Kidney capillary endothelial cell (primary cell): ENCODE measurements at places on chromosomes 4 and X.

- DNase-seq, result no peak
Measured at GRCh38 chr4:48008021-48008596, 8.4 kb downstream of the CNGA1 start.

- DNase-seq, result no peak
Measured at GRCh38 chr4:168673476-168673875, 176.6 kb downstream of the PALLD start.

DNA sequence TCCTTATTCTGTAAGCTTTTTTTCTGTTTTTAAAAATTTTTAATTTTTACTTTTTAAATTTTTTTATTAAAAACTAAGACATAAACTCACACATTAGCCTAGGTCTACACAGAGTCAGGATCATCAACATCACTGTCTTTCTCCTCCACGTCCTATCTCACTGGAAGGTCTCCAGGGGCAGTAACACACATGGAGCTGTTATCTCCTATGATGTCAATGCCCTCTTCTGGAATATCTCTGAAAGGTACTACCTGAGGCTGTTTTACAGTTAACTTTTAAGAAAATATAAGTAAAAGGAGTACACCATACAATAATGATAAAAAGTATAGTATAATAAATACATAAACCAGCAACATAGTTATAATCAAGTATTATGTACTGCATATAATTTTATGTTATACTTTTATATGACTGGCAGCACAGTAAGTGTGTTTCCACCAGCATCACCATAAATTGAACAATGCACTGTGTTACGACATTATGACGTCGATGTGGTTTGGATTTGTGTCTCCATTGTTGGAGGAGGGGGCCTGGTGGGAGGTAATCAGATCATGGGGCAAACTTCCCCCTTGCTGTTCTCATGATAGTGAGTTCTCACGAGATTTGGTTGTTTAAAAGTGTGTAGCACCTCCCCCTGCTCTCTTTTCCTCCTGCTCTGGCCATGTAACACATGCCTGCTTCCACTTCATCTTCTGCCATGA is 21.3 kb downstream of the IL15 start:
- DNase-seq, result no peak

GRCh38 chr4:3192188-3192587 is 56.8 kb upstream of the MSANTD1 start:
- DNase-seq, result no peak

GRCh38 chr4:90237751-90238530 is 110.7 kb downstream of the CCSER1 start:
- DNase-seq, result no peak

GRCh38 chr4:37985730-37986275 is 25.6 kb downstream of the PTTG2 start:
- DNase-seq, result no peak

DNA sequence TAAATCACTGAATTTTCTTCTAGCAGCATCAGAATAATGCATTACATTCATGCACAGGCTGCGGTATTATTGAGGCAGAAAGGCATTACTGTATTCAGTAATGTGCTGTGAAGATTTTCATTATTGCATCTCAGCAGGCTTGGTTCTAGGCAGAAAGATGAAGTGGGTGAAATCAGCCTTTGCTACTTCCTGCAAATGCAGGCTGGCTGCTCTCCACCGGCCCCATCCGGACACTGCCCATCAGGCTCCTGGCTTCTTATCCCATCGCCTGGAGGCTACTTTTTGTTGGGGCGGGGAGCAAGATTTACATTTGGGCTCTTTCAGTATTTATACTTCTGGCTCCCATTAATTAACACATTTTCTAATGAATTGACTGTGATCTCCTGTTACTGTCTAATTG is 117.8 kb downstream of the FRAS1 start:
- no peak for DNase-seq

DNA sequence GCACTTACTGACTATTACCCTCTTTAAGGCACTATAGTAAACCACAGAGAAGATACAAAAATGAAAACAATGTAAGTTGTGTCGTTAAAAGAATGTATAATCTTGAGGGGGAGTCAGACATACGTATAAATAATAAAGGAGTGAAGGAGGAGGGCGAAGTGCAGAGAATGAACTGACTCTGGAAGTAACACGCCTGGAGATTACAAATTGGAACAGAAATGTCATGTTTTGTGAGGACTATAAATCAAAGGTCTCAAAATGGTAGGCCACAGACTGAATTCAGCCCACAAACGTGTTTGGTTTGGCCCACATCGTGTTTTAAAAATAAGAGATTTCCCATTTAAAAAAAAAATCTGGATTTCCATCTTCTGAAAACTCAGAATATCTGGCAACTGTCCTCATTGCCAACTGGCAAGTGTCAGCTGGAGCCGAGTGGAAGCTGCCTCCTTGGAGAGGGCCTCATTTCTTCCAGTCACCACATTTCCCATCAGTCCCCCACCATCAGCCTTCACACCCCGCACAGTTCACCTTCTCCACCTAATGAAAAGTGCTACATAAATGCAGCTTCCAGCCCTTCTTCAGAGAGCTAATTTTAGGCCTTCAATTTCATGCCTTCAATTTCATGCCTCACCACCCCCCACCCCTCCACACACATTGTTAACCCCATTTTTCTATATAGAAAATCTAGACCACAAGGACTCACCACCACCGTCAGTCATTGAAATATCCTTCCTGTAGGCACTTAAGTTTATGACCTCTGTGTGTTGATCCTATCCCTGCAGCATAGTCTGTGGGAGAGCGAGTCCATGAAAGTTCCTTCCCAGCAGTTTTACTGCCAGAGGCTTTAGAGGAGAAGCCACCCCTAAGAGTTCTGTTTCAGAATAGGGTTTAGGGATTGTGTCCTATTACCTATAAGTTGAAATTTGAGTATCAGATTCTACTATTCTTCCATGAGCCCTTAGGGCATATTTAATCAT is 32.0 kb upstream of the COL25A1 start:
- no peak for DNase-seq

- no peak for DNase-seq
Measured at GRCh38 chr4:180925805-180926204, 1317.4 kb upstream of the TENM3 start.
